NCI-H345 (cell line): ENCODE measurements at places on chromosomes 3 and 15.
A peak's percentile ranks its signal among the peaks of the same experiment; 100 is the strongest.

DNA sequence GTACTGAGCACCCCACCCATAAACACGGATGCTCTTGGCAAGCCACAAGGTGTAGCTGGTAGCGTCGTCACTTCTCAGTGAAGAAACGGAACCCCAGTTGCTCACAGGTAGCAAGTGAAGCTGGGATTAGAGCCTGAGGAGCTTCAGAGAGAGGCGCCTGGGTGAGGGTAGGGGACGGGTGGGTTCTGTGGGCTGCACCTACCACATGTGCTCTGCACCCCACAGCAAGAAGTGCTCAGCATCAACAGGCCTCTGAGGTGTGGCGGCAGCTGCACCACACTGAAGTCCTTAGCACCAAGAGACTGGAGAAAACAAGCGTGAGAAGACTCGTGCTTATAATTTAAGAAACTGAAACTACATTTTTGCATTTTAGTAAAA lies 9.8 kb downstream of the MAP6D1 start:
- no peak for DNase-seq

DNA sequence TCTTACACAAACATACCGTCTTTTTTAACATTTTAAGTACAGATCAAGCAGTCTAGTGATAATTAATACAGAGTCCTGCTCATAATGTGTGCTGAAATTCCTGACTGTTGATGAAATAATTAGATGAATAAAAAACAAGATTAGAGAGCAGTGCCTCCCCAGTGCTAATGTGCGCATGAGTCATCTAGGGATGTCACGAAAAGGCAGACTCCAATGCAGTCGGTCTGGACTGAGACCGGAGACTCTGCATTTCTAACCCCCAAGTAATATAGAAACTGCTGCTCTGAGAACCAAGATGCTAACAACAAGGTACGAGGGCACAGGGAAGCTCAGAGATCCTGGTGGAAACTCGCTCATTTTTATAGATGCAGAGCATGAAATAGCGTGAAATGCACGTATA lies 61.4 kb downstream of the COL8A1 start:
- DNase-seq = no peak

DNA sequence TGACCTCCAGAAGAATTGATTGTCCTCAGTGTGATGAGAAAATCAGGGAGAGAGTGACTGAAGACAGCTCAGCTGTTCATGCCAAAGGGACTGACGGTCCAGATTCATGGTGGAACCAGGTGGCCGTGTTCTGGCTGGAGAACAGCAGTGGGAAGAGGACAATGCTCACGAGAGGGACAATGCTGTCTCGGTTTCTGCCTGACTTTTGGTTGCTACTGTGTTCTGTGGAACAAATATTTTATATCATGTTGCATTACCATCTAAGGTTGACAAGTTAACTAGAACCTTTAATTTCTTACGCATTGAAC lies 58.0 kb upstream of the ULK4 start:
- DNase-seq = no peak

DNA sequence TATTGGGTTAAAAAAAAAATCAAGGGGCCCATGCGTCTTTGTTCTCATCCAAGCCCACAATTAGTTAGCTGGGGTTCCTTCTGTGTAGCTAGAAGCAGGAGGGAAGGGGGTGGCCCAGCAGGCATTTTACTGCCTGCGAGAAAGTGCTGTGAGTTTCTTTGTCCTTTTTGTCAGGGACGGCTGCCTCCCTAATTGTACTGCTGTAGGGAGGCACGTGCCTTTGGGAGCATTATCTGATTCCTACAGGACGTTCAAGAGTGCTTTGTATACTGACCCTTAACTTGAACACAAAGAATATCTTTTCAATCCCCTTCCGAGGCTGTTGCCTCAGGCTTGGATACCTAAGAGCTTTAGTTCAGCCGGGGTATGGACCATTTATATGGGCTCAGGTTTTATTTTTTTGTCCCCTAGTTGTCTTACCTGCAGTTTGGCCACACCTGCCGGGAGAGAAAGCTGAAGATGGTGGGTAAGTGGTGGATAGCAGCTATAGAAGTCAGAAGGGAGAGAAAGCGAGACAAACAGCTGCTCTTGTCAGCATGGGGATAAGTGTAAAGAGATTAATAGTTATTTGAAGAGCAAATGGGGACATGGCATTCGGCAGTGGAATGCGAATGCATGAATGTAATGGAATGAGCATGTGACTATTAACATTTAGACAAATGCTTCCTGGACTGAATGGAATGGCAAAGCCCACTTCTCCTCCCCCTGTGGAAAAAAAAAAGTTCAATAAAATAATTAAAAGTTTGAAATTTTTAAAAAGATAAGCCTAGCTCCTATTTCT lies 175.2 kb downstream of the TP63 start:
- DNase-seq = peak; percentile 74
